ENCODE measurements at places on chromosomes 4 and X.

- DNase-seq = no peak
Measured at GRCh38 chr4:153880983-153881382, 92.1 kb upstream of the SFRP2 start.

GRCh38 chrX:71998836-71999509 is 88.3 kb downstream of the NHSL2 start:
- DNase-seq = peak; percentile 33

- no peak for DNase-seq
Measured at GRCh38 chr4:152579916-152580315, 44.0 kb upstream of the FBXW7 start.

- DNase-seq = no peak
Measured at GRCh38 chrX:118571836-118572235, 76.2 kb downstream of the DOCK11 start.

GRCh38 chr4:138761638-138762220 is 253.9 kb upstream of the NOCT start:
- DNase-seq = no peak

DNA sequence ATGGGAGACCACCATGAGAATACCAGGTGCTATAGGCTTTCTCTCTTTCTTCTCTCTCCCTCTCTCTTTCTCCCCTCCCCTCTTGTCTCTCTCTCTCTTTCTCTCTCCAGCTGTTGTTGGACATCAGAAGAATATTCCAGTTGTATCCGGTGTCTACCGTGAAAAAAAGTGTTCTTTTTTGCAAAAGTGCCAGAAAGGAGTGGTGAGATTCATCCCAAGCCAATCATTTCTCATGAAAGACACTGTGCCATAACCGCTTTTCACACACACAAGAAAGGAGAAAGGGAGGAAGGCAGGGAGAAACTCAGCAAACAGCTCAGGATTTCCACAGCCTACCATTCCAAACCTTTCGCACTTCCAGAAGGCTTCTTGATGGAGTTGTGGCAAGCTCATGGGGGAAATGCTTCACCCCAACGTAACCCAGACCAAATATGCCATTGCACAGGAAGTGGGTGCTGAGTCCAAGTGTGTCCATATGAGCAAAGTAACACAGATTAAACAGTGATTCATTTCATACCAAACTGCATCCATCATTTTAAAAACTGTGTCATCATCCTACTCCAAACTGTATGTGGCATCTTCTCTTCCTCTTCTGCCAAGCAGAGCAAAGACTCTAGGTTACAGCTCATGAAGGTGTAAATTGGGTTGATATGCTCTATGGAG is 224.0 kb downstream of the APBB2 start:
- no peak for DNase-seq

DNA sequence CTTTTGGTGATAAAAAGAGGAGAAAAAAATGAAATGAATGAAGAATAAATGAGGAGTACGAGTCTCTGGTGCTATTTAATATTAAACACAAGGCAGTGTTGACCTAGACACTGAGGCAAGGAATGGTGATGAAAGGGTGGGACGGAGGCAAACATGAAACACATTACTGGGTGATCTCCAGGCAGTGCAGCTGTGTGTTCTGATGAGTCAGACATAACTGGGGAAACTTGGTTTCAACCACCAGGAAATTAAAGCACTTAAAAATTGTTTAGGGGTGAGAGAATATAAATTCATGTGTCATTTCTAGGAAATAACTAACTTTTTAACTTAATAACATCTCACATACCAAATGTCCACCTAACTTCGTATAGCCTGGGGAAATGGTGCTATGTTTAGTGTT is 19.7 kb upstream of the CXCL6 start:
- no peak for DNase-seq

DNA sequence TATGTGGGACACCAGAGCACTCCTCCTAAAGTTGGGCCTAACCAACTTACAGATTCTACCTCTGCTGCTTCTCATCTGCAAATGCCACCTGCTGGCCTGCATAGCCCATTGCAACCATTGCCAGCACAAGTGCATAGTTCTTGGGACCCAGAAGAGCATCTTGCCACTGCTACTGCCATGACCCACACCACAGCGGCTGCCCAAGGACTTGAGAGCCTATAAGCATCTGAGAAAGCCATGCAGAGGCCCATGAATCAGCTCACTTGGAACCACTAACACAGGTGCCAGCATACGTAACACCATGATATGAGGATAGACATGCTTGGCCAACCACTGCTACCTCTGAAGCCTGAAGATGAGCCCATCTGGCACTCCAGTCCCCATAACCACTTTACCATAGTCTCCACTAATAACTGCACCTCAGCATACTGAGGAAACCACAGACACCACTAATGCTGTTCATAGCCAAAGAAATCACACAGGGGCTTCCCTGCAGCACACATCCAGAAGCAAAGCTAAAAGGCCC is 258.1 kb upstream of the AGTR2 start:
- no peak for DNase-seq

DNA sequence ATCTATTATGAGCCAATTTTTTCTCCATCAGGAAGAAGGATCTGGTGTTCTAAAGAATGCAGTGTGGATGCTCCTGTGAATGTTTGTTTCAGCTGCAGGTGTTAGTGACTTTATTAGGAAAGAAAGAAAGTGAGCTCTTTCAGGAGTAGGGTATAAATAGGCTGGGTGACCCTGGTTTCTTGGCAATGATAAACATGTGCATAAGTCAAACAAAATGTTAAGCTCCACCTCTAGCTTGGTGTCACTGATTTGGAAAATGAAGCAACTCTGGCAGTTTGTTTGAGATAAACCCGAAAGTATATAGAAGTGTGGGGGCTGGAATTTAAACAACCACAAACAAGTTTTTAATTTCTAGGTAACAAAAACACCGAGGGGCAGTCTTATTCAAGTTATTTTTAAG is 152.3 kb downstream of the COL4A6 start:
- no peak for DNase-seq

GRCh38 chrX:134683351-134684005 is 25.2 kb upstream of the PLAC1 start:
- peak; percentile 39 for DNase-seq

DNA sequence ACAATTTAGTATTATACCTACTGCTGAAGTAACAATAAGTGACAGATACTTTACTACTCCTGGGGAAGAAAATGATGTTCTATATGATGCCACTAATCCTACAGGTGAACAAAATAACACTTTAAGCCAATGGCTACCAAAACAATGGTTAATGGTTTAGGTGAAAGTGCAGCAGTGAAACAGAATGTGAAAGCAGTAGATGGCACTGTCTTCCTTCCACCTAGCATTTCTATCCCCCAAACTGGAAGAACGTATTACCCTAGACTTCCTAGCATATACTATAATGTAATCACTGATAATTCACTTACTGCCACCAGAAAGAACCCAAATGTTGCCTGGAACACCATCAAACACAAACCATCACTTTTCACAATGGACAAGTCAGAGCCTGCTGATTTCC is 18.9 kb upstream of the CABS1 start:
- DNase-seq = no peak

GRCh38 chrX:115898382-115899001 is 272.1 kb upstream of the AGTR2 start:
- DNase-seq = no peak

DNA sequence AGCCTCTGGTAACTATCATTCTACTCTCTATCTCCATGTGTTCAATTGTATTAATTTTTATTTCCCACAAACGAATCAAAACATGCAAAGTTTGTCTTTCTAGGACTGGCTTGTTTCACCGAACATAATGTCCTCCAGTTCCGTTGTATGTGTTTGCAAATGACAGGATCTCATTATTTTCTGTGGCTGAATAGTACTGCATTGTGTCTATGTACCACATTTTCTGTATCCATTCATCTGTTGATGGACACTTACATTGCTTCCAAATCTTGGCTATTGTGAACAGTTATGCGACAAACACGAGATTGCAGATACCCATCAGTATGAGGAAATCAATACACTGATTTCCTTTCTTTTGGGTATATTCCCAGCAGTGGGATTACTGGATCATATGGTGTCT is 8.4 kb upstream of the LDOC1 start:
- DNase-seq = no peak

- DNase-seq = no peak
Measured at GRCh38 chr4:186953599-186954260, 230.1 kb upstream of the FAT1 start.

GRCh38 chrX:49041744-49042580 is 1.2 kb downstream of the TFE3 start:
- DNase-seq = no peak

DNA sequence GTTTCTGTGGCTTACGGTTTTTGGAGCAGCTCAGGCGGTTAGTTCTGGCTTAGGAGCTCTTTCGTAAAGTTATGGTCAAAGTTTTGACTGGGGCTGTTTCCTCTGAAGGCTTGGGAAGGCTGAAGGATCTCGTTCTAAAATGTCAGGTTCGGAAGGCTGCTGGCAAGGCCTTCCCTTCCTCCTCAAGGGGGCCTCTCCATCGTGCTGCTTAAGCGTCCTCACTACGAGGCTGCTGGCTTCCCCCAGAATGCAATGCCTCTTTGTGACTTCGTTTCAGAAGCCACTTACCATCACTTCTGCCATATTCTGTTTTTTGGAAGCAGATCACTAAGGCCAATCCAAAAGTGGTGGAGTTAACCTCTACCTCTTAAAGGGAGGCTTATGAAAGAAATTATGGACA is 1196.4 kb upstream of the TENM3 start:
- no peak for DNase-seq

DNA sequence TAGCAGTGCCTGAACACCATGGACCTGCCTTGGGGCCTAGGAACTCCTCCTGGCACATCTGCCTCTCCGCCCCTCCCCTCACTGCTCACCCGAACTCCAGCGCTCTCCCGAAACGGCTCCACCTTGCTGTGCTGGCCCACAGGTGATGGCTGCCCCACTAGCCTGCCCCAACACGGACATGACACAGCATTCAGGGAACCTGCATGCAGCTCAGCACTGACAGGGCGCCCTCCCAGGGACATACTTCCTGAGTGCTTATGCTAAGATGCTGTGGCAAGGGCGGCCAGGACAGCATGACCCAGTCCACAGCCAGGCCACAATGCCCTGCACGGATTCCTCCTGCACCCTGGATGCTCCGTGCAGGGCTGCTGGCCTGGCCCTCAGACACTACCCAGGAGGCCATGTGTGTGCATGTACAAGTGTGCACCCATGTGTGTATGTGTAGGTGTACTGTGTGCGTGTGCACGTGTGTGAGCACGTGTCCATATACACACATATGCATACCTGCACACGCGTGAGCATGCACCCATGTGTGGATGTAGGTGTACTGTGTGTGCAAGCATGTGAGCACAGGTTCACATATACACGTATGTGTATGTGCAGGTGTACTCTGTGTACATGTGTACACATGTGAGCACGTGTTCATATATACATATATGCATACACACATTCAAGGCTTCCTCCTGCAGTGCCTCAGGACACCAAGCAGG is 6.0 kb downstream of the TMEM271 start:
- DNase-seq = no peak

DNA sequence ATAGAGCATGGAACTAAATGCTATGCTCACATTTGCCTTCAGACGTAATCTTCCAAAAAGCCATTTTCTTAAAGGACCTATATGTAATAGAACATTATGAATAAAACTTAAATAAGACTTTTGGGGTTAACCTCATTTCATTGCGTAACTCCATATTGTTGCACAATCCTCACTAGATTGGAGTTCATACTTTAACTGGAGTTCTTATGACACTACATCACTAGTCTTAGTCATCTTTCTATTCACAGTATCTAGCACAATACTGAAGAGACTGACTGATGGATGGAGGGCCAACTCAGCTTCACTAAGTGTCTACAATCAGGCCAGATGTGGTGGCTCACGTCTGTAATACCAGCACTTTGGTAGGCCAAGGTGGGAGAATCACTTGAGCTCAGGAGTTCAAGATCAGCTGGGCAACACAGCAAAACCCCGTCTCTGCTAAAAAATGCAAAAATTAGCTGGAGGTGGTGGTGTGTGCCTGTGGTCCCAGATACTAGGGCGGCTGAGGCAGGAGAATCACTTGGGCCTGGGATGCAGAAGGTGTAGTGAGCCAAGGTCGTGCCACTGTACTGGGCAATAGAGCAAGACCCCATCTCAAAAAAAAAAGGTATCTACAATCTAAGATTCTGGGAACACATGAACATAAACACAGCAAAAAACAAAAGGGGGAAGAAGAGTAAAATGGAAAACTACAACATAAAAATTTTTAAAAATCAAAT is 80.8 kb upstream of the MAB21L2 start:
- no peak for DNase-seq

DNA sequence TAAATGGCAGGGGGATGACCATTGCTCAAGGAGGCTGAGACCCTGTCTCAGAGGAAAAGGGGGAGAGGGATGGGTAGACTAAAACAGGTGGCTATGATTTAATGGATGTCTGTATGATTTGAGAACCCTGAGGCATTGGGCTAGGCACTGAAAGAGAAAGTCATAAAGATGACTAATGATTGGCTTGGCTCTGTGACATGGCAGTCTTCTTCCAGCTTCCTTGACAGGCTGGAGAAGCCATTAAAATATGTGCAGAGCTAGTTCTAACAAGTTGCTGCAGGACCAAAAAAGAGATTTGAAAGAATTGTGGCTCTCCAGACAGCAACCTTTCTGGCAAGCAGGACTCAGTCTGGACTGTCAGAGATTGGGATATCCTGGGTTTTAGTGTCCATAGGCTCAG is 53.6 kb downstream of the AMER1 start:
- DNase-seq = no peak

DNA sequence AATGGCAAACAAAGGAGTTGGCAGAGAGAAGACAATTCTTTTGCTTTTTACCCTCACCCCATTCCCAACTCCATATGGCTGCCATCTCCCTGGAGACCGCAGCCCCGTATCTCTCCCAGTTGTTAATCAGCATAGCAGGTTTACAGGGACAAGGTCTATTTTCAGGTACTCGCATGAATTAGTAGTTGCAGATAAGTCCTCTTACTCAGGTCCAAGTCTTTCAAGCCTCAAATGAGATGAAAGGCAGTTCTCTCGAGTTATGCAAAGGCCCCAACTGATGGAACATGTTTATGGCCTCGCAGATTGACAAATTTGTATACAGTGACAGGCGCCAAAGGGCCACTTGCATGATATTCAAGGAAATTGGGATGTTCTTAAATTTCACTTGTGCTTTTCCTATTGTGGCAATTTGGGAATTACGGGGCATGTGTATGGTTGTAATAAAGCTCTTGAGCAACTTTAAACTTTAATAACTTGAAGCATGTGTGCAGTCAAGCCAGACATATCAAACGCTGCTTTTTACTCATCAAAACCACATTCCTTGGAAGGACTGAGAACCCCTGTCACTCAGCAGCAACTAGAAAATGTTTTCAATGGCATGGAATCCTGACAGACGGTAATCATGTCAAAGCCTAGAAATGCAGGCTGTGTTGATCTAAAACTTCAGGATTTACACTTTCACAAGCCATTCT is 45.1 kb downstream of the KDR start:
- no peak for DNase-seq

Measured in NCI-H446 (cell line).